Stimulated activated CD8-positive, alpha-beta memory T cell treated with anti-CD3 and anti-CD28 coated beads, Interleukin-4, amount 100 ng/mL, for 4 hours (primary cell): ENCODE measurements at places on chromosomes 6 and 20.

GRCh38 chr20:16434062-16434664 is 139.1 kb downstream of the KIF16B start:
- no peak for DNase-seq

DNA sequence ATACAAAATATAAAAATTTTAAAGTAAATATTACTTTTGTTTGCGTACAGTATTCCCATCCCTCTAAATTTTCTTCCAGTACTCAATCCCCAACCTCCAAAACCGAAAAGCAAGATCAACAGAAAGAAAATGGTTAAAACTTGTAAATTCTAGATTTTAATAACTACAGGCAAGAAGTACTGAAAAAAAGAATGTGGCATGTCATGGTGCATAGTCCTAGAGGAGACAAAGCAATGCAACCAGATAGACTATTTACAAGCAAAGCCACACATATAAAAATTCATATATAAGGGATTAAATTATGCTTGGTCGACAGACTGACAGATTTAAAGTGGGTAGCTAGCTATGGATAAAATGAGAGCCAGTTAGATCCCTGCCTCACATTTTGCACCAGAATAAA is 56.5 kb upstream of the HFE start:
- no peak for DNase-seq

DNA sequence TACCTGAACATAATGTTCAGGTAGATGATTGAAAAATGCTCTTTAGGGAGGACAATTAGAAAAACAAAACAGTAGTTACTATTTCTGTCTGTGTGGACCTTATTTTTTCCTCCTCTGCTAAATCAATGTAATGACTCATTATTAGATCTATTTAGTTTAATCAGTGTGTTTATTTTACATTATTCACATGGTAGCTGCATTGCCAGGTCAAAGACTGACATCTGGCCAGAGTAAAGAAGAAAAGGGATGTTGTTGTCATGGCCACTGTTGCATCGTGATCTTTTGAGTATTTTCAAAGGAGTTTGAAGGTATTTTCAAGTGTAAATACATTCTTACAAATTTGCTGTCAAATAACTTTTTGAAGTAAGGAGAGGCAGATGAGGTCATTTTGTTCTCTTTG is 5.9 kb downstream of the CMTR1 start:
- no peak for DNase-seq

GRCh38 chr20:10131732-10132345 is 86.8 kb upstream of the SNAP25 start:
- DNase-seq = no peak

DNA sequence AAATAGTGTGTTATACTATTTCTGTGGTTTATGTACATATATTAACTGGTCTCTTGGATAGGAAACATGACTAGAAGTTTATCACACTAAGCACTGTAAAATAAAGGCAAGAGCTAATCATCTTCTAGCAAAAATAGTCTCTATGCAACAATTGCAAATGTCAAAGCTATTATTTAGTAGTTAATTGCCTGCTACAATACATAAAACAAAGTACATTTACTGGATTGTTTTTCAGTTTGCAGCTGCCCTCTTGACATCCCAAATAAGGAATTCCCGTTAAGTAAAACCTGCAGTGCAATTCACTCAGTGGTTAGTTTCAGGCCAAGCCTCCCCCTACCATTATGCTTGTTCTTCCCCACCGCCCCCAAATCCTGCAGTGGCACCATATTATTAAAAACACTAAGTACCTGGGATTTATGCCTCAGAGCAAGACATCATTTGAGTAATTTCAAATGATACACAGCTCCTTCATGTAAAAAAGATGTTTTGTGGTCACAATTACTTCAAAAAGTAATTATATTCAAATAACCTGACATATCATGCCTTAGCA is 1.6 kb upstream of the ATP5F1E start:
- no peak for DNase-seq

- no peak for DNase-seq
Observed at GRCh38 chr6:40634429-40634828, 47.3 kb upstream of the LRFN2 start.

- no peak for DNase-seq
Observed at GRCh38 chr20:47713878-47714450, 71.3 kb downstream of the SULF2 start.

DNA sequence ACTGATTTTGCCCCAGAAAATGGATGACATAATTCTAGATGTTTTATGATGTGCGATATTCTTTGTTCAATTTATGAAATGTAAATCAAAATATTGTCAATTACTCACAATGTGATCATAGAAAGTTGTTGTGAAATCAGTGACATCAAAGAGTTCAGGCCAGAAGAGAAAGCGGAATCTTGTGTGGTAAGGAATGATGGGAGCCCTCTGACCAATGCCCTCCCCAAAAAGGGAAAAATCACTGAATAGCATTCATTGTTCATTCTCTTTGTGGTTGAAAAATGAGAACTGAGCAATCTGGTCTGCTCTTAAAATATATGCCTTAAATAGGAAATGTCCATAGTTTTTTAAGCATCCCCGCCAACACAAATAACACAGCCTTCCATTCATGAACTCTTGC is 247.1 kb upstream of the GRIK2 start:
- DNase-seq = no peak

DNA sequence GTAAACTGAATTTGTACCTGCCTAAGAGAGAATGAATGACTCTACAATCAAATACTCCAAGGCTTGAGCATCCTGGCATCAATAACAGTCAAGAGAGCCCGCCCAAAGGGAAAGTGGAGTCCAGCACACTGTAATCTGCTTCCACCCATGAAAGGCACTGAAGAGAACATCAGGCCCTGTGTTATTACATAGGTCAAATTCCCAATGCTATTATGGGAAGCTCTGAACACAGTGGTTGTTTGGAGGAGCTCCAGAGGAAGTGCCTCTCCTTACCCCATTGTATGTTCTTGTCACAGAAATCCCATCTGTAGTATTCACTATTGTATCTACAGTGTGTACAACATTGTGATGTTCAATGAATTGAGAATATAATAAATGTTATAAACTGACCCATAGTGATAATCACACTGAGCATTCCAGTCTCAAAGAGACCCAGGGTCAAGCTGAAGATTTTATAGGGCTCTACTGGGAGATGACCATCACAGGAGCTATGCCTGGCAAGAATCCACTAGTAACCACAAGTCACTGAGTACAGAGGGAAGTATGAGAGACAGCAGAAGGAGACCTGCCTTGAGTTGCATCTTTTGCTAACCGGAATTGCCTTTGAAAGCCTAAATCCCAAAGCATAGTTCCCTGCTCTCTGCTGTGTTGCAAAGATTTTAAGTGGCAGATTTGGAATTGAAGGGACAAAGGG is 446.7 kb downstream of the GJA1 start:
- DNase-seq = no peak

DNA sequence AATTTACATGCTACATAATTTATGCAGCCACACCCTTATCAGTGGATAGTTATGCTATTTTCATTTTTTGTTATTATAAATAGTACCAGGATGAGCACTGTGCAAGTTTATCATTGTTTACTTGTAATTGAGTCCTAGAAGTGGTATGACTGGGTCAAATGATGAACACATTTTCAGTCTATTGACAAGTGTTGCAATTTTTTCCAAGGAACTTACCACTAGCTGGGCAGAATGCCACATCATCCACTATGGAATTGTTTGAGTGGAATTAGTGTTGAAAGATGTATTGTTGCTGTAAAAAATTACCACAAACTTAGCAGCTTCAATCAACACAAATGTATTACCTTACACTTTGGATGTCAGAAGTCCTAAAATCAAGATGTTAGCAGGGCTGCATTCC is 38.1 kb upstream of the OPN5 start:
- no peak for DNase-seq

DNA sequence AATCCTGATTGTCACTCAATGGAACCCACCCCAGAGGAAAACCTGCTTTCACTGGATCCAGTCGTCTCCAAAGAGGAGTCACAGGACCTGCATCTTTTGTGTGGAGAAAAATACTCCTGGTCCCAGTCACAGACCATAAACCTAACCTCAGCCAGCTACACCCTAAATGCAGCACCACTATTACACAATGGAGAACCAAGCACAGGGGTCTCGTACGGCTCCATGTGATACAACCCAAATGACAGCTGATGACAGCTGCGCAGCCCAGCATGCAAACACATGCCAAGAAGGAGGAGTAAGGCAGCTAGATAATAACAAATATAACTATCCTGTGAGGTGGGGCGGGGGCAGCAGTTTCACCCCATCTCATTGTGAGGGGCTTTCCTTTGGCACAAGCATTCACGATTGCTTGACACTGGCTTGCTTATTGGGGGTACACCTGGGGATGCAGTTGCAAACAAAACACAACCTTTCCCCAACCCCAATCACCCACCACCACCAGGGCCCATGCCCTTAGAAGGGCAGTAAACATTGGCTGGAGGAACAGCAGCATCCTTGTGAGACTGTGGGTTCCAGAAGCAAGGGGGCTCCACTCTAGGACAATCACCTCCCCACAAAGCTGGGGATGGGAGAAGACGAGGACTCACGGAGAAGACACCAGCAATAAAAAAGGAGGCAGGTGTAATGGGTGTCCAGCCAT is 51.5 kb downstream of the TRERF1 start:
- DNase-seq = no peak

- no peak for DNase-seq
Observed at GRCh38 chr6:111276335-111276734, 189.0 kb downstream of the SLC16A10 start.

- no peak for DNase-seq
Observed at GRCh38 chr6:36068586-36068985, 41.0 kb downstream of the MAPK14 start.

DNA sequence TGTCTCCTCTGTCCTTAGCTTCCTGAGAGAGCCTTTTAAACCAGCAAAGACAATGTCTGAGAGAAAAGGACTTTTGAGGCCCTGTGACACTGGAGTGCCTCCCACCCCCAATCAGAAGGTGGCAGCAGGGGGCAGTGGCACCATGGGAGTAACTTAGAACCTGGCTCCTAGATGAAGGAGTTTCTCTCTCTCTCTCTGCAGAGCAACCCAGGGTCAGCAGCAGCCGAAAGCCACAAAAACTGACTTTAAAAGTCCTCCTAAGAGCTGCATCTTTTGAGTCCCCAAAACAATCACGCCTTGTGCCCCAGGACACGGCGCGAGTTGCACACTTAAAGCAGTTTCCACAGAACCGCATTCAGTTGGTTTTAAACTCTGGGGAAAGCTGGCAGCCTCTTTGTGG is 5.3 kb upstream of the TCP11 start:
- no peak for DNase-seq

- no peak for DNase-seq
Observed at GRCh38 chr6:41055149-41055548, 2.1 kb downstream of the APOBEC2 start.

DNA sequence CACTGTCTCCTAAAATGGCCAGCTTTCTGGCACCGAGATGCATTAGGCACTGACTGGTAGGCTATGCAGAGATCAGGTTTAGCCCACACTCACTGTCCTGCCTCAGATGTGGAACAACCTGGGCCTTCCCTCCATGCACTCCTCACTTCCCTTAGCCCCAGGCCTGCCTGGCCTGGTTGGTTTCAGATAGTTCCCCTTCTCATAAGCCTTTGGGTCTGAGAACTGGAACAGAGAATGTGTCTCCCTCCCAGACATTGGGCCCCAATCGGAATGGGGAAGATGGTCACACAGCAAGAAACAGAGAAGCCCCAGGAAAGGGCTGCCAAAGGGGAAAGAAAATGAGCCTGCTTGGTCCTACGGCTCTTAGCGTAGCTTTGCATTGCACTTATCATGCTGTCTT is 762.1 kb upstream of the CHD6 start:
- DNase-seq = no peak

DNA sequence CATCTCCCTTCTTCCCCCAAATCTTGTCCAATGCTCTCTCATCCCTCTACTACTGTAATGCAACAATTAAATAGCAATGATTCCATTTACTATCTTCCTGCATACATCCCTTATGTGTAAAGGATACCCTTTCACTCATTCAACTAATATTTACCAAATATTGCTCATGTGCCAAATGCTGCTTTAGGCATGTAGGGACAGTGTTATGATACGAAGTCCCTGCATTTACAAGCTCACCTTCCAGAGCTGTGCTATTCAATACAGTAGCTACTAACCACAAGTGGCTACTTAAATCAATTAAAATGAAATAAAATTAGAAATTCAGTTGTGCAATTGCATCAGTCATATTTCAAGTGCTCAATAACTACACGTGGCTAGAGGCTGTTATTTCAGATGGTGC is 41.1 kb downstream of the GMDS start:
- DNase-seq = no peak

DNA sequence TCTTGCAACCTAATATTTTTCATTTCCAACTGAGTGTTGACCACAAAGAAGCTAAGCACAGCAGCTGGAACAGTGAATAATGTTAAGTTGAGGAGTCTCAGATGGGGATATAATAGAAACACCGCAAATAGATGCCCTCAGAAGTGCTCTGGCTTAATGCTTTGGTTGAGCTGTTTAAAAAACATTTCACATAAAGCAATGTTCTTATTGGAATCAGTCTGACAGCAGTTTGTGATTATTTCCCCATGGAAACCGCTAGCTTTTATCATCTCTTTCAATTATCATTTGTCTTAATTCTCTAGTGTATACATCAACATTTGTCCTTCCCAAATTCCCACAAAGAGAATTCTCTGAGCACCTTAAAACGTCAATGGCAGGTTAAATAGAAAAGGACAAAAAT is 30.8 kb downstream of the METTL24 start:
- DNase-seq = no peak

DNA sequence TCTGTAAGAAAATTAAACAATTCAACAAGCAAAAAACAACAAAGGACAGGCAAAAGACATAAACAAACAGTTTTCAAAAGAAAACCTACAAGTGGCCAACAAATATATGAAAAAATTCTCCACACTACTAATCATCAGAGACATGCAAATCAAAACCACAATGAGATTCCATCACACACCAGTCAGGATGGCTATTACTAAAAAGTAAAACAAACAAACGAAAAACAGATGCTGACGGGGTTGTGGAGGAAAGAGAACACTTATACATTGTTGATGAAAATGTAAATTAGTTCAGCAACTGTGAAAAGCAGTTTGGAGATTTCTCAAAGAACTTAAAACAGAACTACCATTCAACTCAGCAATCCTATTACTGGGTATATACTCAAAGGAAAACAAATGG is 537.6 kb downstream of the HDGFL1 start:
- no peak for DNase-seq

- DNase-seq = no peak
Observed at GRCh38 chr6:6105472-6106036, 98.8 kb upstream of the NRN1 start.
